ENCODE measurements at places on chromosomes 3 and 15.

DNA sequence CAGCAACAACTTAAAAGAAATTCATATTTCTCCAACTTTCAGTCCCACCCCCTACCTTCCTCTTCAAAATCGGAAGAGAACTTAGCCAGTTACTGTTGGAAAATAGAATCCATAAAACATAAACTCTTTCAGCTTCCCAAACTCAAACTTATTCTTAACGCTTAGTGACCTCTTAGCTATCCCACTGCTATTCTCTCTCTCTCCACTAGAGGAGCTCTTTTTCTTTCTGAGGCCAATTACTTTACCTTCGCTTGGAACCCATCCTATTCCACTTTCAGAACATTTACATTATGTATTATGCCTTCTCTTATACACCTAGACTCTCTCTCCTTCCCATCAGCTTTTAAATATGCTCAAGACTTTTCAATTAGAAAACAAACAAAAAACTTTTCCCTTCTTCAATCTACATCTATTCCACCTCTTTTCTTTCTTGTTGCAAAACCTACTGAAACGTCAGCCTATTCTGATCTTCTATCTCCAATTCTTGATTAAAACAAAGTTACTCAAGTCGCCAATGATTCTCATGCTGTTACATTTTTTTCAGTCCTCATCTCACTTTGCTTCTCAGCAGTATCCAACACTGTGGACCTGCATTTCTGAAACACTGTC, 13.4 kb upstream of the GHSR start:
- DNase-seq, result no peak

DNA sequence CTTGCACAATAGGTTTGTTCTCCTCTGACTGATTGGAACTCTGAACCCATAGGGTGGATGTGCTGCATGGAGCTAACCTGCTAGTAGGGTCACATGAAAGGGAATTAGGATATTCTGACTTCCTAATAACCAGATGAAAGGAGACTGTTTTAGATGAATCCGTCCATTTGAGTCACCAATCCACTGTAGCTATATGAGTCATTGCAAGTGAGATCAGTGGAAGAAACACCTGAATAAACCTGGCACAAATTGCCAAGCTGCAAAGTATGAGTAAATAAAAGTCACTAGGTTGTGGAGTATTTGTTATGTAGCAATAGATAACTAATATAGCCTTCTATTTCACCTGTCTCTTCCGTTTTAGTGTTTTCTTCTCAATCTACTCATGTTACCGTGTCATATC, 584.4 kb downstream of the PDCD6IP start:
- no peak for DNase-seq

DNA sequence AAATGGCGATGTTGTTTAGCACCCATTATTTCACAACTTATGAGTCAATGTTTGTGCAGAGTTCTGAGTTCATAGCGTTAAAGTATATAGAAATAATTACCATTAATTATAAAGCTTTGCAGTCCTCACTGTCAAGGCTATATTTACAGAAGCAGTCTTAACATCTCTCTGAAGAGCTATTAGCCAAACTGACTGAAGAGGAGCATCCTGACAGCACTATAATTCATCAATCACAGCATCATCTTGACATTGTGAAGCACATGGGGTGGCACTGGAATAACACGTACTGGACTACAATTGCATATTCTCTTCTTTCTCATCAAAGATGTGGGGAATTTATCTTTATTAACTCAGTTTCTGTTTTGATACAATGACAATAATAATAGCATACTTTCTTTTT, 260.6 kb upstream of the MME start:
- DNase-seq, result no peak

DNA sequence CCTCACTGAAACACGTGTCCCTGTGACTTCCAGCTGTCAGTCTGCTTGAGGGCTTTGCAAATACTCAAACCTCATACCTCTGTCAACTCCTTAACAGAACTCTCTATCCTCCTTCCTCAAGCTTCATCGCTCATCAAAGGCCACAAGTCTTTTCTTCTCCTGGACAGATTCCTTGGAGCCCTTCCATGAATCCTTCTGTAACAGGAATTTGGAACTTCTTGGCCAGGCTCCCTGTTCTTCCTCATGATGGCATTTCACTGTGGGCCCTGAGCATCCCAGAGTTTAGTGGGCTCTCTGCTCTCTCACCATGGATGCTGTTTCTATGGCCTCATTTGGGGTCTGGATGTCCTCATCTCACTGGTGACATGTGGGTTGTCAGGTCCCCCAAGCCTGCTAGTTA, 105.0 kb upstream of the TLE3 start:
- no peak for DNase-seq

GRCh38 chr3:58494107-58494506, 2.2 kb downstream of the KCTD6 start:
- no peak for DNase-seq

GRCh38 chr3:115004201-115005140, 142.6 kb downstream of the ZBTB20 start:
- no peak for DNase-seq

DNA sequence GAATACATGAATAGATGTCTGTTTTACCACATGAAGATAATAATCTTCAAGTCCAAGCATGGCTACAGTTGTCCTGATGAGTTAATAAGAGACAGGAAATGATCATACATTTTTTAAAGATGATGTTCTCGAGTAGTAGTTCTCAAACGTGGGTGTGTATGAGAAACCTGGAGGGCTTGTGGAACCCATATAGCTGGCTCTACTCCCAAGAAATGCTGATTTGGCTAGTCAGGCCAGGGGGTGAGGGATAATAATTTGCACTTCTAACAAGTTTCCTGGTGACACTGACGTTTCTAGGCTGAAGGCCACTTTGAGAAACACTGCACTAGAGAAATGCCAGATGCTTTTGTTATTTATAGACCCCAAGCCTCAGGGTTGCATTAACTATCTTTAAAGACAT, 37.0 kb downstream of the ROPN1B start:
- no peak for DNase-seq

DNA sequence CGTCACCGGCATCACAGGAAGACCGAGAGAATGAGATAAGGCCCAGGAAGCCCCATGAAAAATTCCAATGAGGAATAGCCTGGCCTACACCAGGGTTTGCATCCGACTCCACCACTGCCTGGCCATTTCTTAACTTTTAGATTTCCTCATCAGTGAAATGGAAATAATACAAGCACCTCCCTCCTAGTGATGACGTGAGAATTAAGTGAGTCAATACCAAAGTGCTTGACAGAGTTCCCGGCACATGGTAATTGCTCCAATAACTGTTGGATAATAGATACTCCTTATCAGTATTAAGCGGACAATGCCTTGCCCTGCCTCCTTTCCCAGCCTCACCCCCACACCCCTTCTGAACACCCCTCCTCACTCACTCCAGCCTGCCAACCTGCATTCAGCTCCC, 105.4 kb downstream of the TLE3 start:
- no peak for DNase-seq

GRCh38 chr3:184604615-184605290, 43.2 kb downstream of the EPHB3 start:
- DNase-seq, result no peak

GRCh38 chr15:32057876-32058425, 27.6 kb downstream of the CHRNA7 start:
- no peak for DNase-seq

GRCh38 chr3:152243721-152244516, 24.8 kb upstream of the MBNL1 start:
- DNase-seq, result no peak
